ENCODE measurements at places on chromosomes 16 and 17.

GRCh38 chr16:30395155-30395991 is at the start of gene ZNF48:
TSS of gene ZNF48 (plus strand) at chr16:30395420. CDS start at chr16:30395795, 375 bp downstream.
- peak; percentile 34 for DNase-seq

DNA sequence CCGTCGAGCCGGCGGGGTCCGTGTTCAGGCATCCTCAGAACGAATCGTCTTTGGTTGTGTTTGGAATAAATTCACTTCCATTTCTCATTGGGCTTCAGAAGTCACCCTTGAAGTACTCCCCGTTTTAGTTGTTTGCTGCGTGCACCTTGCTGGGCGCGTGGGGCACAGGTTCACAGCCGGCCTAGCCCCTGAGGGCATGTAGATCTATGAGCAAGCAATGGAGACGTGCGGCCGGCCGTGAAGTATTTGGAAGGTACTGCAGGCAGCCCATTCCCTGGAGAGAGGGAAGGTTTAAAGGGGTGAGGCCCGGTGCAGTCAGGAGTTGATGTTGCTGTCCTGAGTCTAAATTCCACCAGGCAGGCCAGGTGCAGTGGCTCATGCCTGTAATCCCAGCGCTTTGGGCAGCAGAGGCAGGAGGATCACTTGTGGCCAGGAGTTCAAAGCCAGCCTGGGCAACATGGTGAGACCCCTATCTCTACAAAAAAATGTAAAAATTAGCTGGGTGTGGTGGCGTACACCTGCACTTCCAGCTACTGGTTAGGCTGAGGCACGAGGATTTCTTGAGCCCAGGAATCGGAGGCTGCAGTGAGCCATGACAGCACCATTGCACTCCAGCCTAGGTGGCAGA is 714 bp downstream of the ACSF3 start:
- DNase-seq, result no peak

- no peak for DNase-seq
Measured at GRCh38 chr16:1168837-1169236, 15.9 kb downstream of the CACNA1H start.

DNA sequence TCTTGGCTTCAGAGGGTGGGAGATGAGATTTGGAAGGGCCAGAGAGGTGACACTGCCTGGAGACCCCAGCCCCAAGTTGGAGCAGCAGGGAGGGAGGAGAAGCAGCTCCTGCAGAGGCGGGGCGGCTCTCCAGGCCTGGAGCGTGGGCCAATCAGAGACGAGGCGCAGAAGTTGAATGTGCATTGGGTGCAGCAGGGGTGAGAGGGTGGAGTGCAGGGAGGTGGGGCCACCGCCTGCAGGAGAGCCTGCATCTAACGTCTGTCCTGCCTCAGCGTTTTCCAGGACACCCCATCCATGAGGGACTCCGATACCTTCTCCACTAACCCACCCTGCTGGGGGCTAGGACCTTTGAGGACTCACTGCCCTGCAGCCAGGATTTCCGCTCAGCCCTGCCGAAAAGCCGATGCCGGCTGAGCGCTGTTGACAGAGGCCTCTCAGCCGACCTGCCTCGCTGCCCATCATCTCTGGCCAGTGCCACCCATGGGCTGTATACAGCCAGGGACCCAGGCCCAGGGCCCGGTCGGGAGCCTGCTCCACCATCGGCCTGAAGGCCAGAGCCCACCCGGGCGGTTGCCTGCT is 146.2 kb downstream of the ENGASE start:
- DNase-seq, result no peak

- DNase-seq, result no peak
Measured at GRCh38 chr16:62021161-62021581, 15.1 kb downstream of the CDH8 start.

DNA sequence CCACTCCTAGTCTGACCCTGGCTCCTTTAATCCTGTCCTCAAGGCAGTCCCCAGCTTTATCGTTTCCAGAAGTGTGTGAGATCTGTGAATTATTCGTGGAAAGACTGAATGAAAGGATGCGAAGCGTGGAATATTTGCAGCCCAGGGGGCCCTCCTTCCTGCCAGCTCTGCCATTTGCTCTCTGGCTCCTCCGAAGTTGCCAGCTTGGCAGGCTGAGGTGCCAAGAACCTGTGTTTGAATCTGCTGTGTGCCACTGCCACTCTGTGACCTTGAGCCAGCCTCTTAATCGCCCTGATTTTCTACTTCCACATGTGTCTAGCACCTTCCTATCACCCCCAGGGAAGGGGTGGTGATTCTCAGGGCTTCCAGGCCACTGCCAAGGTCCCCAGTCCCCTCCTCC is 10.8 kb downstream of the TBKBP1 start:
- no peak for DNase-seq

DNA sequence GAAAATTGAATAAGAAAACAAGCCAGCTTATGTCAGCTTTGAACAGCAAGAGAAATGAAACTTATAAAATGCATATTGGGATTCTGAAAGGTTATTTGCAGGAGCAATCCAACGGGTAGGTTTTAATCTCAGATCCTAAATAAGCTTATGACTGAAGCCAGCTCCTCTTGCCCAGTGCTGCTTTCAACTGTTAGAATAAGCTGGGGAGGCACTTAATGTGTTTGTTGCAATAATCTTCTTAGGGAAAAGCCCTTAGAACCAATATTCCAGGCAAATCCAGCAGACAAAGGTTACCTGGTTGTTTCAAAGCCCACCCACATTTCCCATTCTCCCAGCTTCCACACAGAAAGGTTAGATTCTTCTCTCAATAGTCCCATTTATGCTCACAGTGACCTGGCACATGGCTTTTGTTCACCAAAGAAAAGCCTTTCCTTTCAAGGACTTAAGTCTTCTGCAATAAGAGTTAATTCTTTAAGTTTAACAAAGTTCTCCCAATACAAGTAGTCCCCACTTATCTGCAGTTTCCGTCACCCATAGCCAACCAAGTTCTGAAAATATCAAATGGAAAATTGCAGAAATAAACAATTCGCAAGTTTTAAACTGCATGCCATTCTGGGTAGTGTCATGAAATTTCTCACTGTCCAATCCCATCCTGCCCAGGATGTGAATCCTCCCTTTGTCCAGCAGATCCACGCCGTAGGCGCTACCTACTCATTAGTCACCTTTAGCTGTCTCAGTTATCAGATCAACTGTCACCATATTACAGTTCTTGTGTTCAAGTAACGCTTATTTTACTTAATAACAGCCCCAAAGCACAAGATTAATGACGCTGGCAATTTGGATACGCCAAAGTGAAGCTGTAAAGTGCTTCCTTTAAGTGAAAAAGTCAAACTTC is 5.9 kb downstream of the TEX2 start:
- DNase-seq, result no peak

GRCh38 chr16:11319529-11320146 is 25.6 kb upstream of the RMI2 start:
- no peak for DNase-seq

- DNase-seq, result no peak
Measured at GRCh38 chr17:36921095-36921851, 16.0 kb upstream of the LHX1 start.

DNA sequence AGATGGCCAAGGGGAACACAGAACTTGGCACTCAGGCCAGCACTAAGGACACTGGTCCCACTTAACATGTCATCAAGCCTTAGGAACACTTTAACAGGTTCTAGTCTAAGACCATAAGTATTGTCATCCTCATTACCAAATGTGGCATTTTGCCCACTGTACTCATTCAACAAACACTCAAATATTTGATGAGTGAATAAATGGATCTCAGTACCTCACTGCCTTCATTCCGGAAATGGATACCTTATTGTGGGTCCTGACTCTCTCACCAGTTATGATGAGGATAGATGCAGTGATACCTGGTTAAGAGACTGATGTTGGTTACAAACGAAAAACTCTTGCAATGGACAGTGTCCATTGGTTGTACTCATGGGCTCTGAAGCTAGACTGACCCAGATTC is 455.2 kb upstream of the DYNLRB2 start:
- no peak for DNase-seq

- peak; percentile 6 for DNase-seq
Measured at GRCh38 chr17:11644265-11645212, 46.3 kb downstream of the DNAH9 start.

- DNase-seq, result no peak
Measured at GRCh38 chr16:76226011-76226410, 51.2 kb upstream of the CNTNAP4 start.

DNA sequence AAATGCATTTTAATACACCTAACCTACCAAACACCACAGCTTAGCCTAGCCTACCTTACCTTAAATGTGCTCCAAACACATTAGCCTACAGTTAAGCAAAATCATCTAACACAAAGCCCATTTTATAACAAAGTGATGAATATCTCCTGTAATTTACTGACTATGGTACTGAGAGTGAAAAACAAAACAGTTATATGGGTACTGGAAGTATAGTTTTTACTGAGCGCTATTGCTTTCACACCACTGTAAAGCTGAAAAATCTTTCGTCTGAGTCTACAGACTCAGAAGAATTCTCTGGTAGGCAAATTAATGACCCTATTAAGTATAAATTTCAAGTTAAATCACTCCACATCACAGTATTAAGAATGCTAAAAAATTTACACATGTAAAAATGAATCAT is 3.5 kb downstream of the GRB2 start:
- no peak for DNase-seq

- no peak for DNase-seq
Measured at GRCh38 chr16:22070361-22071330, 21.7 kb upstream of the VWA3A start.

DNA sequence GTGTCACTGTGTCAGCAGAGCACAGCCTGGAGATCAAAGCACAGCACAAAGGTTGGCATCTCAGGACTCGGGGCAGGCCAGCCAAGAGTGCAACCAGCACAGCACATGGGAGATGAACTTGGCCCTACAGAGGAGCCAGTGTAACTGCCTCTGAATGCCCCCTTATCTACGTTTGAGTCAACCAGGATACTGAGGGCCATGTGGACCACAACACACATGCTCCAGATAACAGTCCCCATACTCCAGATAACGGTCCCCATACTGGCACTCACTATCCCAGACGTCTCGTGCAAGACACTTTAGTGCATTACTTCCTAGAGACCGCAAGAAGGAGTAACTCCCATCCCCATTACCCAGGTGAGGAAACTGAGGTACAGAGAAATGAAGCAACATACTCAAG is 88.2 kb downstream of the XYLT1 start:
- DNase-seq, result no peak

DNA sequence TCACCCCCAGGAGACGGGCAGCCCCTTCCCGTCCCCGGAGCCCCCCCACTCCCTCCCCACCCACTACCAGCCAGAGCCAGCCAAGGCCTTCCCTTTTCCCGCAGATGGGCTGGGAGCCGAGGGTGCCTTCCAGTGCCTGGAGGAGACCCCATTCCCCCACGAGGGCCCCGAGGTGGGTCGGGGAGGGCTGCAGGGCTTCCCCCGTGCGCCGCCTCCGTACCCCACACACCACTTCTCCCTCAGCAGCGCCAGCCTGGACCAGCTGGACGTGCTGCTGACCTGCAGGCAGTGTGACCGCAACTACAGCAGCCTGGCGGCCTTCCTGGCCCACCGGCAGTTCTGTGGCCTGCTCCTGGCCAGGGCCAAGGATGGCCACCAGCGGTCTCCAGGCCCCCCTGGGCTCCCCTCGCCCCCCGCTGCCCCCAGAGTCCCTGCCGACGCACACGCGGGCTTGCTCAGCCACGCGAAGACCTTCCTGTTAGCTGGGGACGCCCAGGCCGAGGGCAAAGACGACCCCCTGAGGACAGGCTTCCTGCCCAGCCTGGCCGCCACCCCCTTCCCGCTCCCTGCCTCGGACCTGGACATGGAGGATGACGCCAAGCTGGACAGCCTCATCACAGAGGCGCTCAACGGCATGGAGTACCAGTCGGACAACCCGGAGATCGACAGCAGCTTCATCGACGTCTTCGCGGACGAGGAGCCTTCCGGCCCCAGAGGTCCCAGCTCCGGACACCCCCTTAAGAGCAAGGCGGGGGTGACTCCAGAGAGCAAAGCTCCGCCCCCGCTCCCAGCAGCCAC is 23.5 kb upstream of the ZFPM1 start:
- no peak for DNase-seq

- no peak for DNase-seq
Measured at GRCh38 chr17:52140601-52141000, 17.9 kb downstream of the CA10 start.

- DNase-seq, result no peak
Measured at GRCh38 chr16:6252541-6252940, 1080.1 kb upstream of the RBFOX1 start.

DNA sequence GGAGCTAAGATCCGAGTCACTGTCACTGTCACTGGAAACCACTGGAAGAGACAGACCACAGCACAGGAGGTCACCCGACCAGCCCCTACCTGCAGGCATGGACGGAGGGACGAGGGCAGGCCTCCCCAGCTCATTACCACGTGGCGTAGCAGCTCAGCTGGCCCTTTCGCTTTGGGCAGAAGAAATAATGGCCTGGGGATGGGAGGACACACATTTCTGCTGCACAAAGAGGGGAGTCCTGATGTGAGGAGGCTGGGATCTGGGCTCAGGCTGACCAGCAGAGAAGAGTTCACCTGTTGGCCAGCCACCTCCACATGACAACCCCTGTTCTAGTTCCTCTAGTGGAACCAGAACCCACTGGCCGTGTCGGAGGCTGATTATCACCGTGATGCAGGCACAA is 38.2 kb upstream of the DOC2B start:
- DNase-seq, result no peak

GRCh38 chr16:14196539-14196938 is 125.4 kb downstream of the MRTFB start:
- no peak for DNase-seq

DNA sequence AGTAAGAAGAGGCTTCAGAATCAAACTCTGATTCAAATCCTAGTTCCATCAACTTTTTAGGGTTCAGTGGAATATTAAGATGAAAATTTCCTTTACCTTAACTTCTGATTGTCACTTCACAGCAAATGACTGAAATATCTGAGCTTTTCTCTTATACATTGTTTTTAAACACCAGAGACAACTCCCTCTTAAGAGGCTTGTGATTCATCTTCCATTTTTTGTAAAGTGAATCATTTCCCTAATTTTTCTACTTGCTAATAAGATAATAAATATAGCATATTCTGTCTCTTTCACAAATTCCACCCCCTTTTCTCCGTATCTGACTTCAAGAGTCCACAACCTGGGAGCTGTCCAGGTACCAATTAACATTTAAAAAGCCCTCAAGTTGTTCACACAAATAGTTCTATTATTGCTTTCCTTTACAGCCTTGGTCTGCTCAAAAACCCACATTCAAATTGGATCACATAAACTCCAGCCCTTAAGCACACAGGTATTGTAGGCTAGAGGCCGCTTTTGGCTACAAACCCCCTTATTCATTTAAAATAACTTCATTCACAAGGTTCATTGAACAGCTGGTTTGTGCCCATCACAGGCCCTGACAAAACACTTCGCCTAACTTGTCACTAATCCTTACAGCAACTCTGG is 14.1 kb upstream of the UTP6 start:
- DNase-seq, result no peak

DNA sequence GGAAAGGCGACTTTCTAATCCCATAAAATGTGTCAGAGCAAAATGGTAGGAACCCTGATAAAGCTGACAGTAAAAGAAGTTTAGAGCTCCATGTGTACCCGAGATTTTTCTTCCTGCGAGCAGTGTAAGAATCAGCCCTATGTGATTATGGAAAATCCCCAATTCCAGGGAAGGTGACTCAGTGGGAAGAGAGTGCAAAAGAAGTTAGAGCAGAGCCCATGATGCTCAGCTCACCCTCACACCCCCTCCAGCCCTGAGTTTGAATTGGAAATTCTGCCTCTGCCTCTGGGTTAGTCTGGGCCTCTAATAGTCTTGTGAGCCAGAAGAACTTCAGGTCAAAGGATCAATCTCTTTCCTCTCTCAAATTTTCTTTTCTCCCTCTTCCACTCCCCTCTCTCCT is 12.5 kb downstream of the C17orf78 start:
- DNase-seq, result no peak

Data from effector CD4-positive, alpha-beta T cell (primary cell).